ENCODE measurements at places on chromosomes 7 and 10.

- ATAC-seq = peak; percentile 97
Measured at GRCh38 chr10:72162978-72163377, 52.8 kb upstream of the ANAPC16 start.

DNA sequence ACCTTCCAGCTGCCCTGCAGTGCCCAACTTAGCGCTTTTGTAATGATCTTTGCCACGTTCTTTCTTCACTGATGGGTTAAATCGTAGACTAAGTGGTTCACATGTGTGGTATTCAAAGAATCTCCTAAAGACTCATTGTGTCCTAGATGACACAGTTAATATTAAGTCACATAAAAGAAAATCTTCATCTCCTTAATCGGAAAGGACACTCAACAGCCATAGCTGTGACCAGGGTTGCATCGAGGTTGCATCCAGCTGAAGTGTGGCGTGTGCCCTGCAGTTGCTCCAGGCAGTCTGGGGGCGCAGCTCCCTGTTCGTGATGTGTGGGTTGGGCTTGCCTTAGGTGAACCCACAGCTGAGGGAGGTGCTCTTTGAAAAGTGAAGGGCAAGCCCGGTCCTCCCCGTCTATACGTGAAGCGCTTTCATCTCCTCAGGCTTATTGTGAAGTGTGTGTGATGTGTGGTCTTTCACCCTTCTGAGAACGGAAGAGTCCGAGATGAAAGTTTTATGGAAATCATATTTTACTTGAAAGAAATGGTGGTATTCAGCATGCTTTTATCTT, 122.7 kb downstream of the TRRAP start:
- ATAC-seq = no peak

GRCh38 chr10:33355274-33355673, 20.8 kb upstream of the NRP1 start:
- no peak for ATAC-seq

DNA sequence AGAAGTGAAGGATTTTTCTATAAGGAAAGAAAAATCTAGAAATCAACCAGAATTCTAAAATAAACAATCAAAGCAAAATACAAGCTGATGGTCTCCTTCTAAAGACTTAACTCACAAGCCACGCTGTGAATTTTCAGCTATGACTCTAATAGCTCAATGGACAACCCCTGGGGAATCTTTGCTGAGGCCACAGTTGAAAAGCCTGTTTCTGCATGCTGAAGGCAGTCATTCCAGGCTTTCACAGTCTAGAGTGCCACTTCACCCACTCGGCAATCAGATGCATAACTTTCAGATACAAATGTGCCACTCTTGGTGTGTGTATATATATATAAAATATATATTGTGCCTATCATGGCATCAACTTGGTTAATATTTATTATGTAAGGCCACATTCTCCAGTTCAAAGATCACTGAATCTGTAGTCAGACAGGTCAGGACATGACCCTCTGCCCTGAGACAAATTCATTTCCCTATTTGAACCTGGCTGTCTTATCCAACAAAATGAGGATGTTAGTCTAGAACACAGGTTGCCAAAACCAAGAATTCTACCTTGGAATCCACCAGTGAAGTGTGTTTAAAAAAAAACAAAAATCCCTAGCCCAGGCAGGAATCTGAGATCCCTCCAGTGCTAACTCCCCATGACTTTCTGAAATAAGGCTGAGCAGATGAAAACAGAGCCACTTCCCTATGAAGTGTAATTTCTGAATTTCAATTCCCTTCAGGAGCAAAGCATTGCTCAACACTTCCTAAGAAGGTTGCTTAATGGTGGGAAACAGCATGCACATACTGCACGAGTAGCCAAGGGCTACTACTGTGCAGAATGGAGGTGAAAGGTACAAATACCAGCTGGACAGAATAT, 9.9 kb downstream of the LIPA start:
- ATAC-seq = no peak

DNA sequence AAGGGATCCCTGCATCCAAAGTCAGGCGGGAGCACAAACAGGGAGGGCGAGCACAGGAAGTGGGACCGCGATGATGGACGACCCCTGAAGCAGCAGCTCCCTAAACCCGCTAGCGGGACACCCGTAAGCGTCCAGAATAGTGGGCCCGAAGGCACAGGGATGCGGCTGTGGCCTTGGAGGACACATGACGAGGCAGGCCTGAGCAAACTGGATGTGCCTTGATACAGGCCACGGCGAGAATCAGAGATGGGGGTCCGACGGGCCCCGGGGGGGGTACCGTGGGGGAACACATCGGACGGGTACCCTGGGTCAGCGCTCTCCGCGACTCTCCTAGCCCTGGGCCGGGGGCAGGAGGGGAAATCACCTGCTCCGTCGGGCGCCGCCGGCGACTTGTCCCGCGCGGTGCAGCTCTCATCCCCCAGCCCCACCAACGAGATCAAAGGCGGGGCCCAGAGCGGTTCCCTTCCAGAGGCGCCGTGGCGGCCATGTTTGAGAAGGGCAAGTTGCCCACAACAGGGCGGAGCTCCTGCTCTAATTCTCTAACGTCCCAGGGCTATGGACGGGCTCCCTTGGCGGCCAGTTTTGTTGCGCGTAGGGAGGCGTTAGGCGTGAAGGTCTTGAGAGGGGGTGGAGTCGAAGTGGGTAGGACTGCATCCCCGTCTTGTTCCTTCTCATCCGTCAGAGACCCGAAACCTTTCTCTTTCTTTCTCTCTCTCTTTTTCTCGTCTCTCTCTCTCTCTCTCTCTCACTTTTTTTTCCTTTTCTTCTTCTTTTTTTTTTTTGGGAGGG, at the start of gene CUEDC2:
CUEDC2 (minus strand) TSS at position 413 of the 789 bp plus-strand sequence. CDS start 7,386 bp downstream, outside the sequence.
- ATAC-seq = peak; percentile 95

GRCh38 chr7:150737265-150738055, at the start of gene GIMAP5:
Gene GIMAP5 (plus strand): TSS chr7:150737418. CDS start chr7:150740885, 3,467 bp downstream.
- peak; percentile 70 for ATAC-seq

GRCh38 chr7:43513251-43513650, 69.7 kb upstream of the STK17A start:
- ATAC-seq = no peak

- ATAC-seq = no peak
Measured at GRCh38 chr7:129110258-129110981, 34.1 kb upstream of the TSPAN33 start.

GRCh38 chr10:83723080-83723479, 416.2 kb upstream of the GHITM start:
- ATAC-seq = no peak

DNA sequence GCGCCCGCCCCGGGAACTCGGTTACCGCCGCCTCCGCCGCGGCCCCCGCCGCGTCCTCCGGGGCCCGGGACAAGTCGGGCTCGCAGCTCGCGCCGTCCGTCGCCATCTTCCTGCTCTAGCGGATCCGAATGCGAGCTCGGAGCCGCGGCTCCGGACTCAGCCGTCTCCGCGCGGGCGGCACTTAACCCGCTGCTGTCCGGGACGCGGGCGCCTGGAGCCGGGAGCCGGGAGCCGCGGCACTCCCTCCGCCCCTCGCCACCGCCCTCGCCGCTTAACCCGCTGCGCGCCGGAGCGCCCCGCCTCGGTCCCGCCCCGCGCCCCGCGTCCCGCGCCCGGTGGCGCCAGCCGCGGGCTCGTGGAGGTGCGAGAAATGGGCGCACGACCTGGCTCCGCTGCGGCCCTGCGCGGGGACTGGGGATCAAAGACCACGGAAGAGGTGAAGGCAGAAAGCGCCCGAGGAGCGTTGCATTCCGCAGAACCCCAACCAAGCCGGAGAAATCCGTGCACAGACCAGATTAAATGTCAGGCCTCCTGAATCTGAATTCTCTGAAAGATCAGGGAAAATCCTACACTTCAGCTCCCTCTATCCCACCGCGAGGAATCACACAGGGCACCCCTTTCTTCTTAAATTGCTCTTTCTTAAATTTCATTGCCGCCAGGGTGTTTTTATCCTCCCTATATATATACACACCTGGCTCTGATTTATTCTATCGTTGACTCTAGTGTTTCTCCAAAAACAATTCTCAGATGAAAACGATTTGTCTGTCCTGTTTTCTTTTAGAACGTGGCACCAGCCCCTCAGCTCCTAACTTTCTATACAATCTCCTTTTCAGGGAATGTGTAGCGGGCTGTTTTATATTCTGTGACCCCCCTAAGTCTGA, at the start of gene CTTNBP2:
CTTNBP2 (minus strand) TSS at position 132 of the 881 bp plus-strand sequence; CDS start at position 106, 26 bp downstream.
- no peak for ATAC-seq

DNA sequence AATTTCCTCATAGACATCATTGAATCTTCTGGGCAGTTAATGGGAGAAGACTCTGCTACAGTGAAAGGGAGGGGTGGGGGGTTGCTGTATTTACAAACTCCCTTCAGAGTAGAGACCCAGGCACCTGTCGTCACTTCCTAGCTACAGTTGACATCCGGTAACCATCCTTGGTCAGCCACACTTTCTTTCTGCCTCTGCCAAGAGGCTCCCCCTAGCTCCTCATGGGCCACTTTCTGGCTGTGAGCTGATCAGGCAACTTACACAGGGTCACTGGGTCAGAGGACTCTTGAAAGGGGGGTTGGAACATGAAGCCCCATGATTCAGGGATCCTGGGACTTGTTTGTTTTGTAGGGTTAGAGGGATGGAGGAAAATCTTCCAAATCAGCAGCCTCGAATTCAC, 1.2 kb downstream of the TECPR1 start:
- ATAC-seq = no peak

GRCh38 chr7:7861211-7861633, 107.4 kb upstream of the GLCCI1 start:
- peak; percentile 38 for ATAC-seq

- ATAC-seq = peak; percentile 83
Measured at GRCh38 chr10:50497758-50498157, 126.0 kb downstream of the SGMS1 start.

- no peak for ATAC-seq
Measured at GRCh38 chr7:5431560-5432015, 8.0 kb upstream of the TNRC18 start.

GRCh38 chr10:32954545-32955298, 3.3 kb downstream of the ITGB1 start:
- no peak for ATAC-seq

DNA sequence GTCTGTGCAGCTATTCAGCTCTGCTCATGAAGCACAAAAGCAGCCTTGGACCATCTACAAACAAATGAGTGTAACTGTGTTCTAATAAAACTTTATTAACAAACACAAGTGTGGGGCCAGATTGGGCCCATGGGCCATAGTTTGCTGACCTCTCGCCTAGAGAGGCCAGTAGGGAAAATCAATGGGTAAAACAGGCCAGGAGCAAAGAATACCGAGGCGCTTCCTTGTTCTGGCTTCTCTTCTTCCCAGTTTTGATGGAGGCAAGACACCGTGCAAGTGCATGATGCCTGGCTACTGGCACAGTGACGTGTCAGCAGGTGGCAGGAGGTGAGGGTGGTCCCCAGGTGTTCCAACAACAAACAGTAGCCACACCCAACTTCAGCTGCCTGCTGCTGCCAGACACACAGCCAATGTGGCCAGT, 94.3 kb upstream of the SDK1 start:
- ATAC-seq = no peak

DNA sequence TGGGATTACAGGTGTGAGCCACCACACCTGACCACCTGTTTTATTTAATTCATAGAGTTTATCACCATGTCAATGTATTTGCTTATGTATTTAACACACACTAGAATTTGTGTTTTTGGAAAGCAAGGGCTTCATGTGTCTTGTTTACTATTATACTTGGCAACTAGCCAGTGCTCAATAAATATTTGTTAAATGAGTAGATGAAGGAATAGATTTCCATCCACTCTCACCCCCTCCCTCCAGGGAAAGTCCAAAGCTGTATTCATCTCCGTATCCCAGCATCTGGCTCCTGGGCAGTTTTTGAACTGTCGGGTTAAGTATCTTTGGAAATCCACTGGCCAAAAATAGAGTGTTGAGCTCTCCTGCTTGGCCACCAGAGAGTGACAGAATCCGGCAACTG, 4.6 kb upstream of the RADIL start:
- ATAC-seq = no peak

DNA sequence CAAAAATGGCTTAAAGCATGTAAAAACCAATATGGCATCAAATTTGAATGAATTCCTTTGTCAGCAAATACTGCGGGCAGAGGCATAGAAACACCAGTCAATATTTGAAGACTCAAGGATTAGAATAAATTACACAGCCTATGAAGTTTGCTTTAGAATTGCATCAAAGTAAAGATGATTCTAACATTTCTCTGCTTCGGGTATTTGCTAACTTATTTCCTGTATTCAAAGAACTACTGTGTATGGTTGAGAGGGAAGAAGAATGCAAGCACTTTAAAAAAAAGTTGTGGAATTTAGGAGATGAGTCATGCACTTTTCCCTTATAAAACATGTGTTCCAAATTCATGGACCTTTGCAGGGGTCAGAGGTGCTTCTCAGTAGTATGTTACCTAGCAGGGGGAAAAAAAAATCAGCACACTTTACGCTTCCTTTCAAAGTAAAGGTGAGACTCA, 90.1 kb downstream of the PIP4K2A start:
- ATAC-seq = no peak

- ATAC-seq = no peak
Measured at GRCh38 chr10:14225379-14225778, 105.3 kb downstream of the FRMD4A start.

GRCh38 chr7:105307163-105307672, 81.5 kb downstream of the SRPK2 start:
- no peak for ATAC-seq

DNA sequence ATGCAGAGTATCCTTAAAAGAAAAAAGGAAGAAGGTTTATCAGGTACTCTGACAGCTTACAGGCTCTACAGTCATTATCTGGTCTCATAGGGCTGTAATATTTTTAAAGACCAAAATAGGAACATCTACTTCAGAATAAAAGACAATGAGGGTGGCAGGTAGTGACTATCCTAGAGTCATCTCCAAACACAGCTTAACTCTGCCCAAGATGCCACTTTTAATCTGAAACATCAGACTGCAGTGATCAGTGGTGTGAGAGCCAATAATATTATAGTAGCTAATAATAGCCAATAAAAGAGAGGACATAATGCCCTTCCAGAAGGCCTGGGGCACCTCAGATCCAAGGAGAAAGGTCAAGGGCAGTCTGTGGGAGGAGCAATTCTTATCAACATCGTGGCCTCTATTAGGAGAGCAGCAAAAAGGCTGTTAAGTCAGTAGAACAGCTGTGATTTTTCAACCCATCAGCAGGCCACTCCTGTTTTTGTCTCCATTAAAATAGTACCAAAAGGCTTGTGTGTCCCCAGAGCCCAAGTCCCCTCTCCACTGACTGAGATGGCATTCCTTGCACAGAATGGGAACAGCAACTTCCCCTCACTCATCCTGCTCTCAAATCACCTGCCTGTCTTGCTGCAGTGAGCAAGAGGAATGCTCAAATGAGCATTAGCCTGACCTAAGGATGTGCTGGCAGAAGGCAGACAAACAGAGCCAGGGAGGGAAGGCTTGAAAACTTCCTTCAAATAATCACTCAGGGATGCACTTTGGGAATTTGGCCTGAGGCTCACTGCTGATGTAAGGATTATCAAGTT, 20.7 kb upstream of the SPOCK2 start:
- ATAC-seq = peak; percentile 13
